ENCODE measurements at places on chromosomes 2 and 18.

- no peak for DNase-seq
These were observed 36.7 kb downstream of the DYNC1I2 start for GRCh38 chr2:171723716-171724683.

DNA sequence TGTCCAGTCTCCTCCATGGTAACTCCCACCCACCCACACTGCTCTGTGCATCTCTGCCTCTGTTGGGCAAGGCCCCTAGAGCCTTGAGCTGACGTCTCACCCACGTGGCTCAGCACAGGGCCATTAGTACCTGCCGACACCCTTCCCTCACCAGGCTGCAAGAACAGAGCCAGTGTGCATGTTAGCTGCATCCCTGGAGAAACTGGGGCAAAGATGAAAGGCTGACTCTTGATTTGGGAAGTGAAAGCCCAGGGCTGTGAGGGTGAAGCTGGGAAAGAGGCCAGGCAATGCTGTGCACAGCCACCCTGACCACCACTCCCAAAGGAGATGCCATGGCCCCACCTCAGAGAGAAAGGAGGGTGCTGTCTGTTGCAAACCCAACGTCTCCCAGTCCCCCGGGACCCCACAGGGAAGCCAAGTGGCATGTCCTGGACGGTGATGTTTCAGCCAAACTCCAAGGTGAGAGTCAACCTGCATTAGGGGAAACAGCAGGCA lies 20.0 kb upstream of the HPCAL1 start:
- no peak for DNase-seq

DNA sequence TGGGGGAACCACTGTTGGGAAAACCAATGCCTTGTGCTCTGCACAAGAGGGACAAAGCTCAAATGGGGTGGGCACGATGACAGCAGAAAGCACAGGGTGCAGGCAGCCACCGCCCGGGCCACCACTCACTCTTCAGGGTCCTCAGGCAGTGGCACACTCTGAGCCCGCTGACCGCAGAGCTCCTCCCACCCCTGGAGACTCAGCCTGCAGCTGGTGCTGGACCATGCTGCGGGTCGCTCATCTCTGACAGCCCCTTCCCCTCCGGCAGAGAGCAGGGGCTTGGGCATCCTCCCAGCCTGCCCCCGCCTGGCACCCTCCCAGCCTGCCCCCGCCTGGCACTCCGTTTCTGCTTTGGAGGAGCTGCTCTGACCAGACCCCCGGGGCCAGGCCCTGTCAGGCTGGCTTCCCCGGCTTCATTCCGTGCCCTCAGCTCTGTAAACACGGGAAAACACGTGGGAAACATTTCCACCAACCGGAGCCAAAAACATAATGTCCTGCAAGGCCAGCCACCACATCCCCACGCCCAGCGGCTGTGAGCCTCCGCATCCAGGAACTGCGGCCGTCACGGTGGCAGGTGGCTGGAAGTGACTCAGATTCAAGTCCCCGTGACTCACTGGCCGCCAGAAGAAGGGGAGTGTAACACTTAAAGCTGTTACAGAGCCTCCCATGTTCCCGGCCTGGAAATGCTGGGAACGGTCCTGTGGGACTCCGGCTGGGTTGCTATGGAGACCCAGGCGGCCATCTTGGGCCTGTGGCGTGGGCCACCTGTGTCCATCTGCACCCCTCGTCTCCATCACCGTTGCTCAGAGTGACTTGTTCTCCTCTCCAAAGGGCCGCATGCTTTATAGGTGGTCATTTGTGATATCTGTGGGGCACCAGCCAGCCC lies 6.8 kb upstream of the SNED1 start:
- DNase-seq = no peak

DNA sequence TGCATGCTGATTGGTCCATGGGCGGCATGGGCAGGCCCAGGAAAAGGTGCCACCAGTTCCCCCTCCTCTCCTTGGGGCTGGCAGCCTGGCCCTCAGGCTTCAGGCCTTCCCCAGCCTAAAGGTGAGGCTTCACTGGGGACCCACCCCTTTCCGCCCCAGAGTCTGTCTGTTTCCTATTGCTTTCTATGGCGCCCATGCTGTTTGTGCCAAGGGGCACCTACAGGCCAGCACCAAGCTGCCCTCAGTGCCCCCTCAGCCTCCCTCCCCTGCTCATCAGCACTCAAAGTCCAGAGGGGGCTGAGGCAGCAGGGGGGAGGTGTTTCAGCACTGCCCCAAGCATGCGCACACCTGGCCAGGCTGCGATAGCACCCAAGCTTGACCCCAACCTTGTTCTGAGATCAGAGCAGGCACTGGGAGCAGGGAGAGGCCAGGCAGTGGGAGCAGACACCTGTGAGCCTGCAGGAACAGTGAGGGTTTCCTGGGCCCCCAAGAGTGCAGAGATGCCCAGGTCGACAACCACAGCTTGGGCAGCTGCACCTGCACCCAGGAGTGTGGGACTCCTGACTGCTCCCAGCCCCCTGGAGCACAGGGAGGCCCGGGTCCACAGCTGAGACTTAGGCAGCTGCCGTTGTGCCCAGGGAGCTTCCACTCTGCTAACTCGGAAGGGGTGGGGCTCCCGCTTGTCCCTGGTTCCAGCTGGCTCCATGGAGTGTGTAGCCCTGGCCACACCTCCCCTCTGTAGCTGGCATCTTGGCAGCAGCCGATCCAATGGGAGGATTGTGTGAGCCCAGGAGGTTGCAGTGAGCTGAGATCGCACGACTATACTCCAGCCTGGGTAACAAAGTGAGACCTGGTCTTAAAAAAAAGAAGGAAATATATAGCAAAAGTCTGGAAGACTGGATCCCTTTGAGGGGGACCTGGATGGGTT lies 69.1 kb downstream of the NCAPH start:
- DNase-seq = no peak

GRCh38 chr2:28449488-28450395 lies 46.1 kb upstream of the PLB1 start:
- DNase-seq = no peak

DNA sequence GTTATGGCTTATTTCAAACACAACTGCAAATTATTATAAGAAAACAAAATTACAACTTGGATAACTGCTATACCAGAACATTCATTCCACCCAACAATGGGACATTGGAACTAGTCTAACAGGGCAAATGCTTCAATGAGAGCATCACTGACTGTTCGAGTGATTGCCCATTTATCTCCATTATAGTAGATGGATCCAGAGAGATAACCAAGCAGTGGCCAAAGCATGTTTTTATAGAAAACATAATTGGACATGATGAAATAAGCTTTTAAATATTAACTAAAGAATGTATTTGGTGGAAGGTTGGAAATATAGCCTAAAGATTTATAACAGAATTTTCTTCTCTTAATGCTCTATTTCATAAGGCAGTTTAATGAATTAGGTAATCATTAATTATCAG lies 634.8 kb downstream of the NUP35 start:
- DNase-seq = no peak

GRCh38 chr18:3234457-3234856 lies 13.1 kb upstream of the MYL12A start:
- DNase-seq = no peak

- DNase-seq = no peak
These were observed 713.6 kb downstream of the SLC4A3 start for GRCh38 chr2:220341014-220341413.

GRCh38 chr2:237122214-237122666 lies 36.6 kb downstream of the COPS8 start:
- no peak for DNase-seq
